ENCODE measurements at places on chromosomes 2 and 18.

- no peak for ATAC-seq
Measured at GRCh38 chr2:95287806-95288205, 9.3 kb upstream of the KCNIP3 start.

- ATAC-seq: no peak
Measured at GRCh38 chr2:171432969-171433762, 624 bp downstream of the METTL8 start.

GRCh38 chr2:65357095-65357958 is 75.1 kb downstream of the SPRED2 start:
- peak; percentile 47 for ATAC-seq

DNA sequence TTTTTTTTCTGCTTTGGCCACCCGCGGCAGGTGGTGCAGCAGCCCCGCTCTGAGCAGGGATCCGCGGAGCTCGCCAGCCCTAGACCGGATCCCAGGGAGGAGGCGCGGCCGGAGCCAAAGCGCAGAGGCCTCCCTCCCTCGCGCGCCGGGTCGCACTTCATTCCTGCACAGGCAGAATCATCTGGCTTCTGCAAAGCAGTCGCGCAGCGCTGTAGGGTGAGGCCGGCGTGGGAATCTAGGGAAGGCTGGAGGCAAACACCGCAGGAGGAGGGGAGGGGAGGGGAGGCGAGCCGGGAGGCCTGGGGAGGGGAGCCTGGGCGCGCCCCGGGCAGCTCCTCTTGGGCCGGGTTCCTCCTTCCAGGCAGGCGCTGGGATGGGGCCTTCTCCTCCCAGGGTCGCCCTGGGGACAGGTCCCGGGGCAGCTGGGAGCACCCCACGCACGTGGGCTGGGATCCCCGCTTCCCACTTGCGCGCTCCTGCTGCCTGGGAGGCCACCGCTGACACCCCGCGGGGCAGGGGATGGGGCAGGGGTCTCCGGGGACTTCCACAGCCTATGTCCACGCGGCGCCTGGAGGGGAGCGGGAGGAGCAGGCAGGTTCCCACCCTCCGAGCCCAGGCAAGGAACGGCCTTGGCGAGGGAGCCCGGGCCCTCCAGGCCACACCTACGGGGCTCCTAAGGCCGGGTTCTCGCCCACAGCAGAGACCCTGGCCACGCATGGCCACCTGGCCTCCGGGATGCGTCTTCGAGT is 45.0 kb downstream of the MBP start:
- no peak for ATAC-seq

DNA sequence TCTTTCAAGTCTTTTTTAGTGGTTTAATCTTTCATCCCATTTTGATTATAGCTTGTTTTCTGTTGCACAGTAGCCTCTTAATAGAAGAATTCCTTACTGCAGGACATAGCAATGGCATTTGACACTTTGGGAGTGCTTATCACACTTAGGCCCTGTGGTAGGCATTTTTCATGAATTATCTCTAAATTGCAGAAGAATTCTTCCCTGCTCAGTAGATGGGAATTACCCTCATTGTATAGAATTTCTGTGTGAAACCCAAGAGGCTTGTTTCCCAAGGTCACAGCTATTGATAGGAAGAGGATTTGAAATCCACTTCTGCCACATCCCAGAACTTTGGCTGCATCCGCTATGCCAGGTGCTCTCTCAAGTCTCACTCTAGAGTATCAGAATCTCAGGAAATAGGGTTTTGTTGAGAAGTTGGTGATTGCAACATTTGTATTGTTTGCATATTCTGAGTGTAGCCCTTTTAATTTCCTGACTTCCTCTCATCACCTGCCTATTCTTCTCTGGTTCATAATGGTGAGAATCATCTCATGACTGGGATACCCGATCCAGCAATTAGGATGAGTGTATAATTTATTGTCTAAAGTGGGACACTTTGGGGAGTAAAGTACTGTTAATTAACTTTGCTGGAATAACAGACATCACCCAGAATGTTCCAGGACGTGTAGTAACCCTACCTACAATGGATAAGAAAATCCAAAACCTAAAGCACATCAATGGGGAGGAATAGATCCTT is 255.2 kb upstream of the RASGRP3 start:
- no peak for ATAC-seq

DNA sequence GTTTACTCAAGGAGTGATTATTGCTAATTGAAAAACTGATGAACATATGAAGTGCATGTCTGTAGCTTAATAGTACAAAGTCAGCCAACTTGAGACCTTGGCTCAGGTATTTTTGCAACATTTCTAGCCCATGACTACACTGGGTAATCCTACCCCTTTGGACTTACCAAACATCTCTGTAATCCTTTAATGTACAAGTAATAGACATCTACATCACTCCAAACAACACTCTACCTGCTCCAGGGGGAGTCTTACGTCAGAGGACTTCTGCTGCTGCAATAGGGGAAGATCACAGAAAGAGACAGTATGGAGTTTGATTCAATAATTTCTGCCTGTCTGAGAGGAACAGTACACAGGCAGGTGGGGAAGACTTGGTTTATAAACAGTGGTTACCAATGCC is 54.0 kb downstream of the IWS1 start:
- no peak for ATAC-seq

GRCh38 chr2:119385466-119385865 is 18.7 kb downstream of the DBI start:
- ATAC-seq: no peak

- ATAC-seq: no peak
Measured at GRCh38 chr18:45166341-45166835, 448.9 kb upstream of the SLC14A2 start.

GRCh38 chr2:239159476-239159911 is 241.3 kb downstream of the HDAC4 start:
- no peak for ATAC-seq

GRCh38 chr18:12656605-12656937 is 1.3 kb downstream of the SPIRE1 start:
- no peak for ATAC-seq

DNA sequence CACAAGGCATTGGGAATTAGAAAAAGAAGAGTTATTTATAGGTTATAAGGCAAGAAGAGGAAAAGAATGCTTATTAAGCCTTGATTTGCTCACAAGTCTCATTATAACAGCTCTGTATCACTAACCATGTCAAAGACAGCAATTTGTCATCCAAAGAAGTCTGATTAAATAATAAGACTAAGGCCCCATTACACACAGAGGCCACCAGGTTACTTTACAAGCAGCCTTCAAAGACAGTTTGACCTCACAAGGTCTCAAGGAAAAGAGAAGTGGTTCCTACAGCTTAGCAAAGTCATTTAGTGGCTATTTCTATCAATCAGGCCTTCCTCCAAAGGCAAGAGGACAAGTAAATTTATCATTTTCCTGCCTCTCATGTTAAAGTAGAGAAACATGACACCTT is 188.5 kb downstream of the MBD2 start:
- ATAC-seq: no peak

DNA sequence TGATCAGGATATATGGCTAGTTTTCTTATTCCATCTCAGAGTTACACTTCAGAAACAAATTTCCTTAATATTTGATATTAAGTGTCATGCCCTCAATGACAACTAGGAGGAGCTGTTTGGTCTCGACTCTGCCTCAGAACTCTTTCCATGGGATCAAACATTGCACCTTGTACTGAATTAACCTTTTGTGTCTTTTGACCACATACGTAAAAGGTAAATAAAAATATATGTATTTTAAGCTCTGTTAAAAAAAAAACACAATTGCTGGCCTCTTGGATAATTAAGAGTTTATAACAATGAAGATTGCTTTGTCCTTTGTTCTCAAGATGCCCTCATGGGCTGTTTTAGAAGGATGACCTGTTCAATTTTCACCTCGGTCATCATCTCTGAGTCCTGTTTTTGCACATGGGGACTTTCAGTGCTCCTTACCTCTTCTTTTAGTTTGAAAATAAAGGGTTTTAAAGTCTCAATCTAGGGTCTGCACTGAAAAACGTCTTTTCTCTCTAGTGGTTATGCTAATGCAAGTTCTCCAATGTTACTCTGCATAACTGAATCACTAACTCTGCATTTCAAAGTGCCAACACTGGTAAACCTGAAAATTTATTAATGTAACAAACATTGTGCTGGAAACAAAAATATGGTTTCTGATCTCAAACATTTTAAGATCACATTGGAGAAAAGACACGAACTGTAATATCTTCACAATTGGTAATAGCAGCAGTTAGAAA is 18.8 kb upstream of the FN1 start:
- no peak for ATAC-seq

Measured in activated CD4-positive, CD25-positive, alpha-beta regulatory T cell treated with anti-CD3 and anti-CD28 coated beads, Interleukin-2, amount 50 U/mL, for 24 hours (primary cell).